Right kidney (tissue), 9 donors: ENCODE measurements at places on chromosomes 13 and 19.

DNA sequence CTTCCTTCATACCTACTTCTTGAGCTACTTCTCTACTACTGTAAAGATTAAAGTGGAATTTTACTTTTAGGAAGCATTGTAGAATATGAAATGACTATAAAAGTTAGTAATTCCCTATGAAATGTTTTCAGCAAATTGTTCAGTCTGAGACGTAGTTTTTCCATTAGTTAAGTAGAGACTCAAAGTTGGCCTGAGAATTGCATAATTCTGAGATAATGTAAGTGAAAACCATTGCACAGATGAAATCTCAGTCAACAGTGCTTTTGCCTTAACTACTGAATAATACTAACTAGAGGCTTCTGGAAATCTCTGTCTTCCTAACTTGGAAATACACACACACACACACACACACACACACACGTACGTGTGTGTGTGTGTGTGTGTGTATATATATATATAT is 125.9 kb downstream of the FGF14 start:
- DNase-seq: no peak

GRCh38 chr13:80469853-80470381 is 129.0 kb upstream of the SPRY2 start:
- no peak for DNase-seq

DNA sequence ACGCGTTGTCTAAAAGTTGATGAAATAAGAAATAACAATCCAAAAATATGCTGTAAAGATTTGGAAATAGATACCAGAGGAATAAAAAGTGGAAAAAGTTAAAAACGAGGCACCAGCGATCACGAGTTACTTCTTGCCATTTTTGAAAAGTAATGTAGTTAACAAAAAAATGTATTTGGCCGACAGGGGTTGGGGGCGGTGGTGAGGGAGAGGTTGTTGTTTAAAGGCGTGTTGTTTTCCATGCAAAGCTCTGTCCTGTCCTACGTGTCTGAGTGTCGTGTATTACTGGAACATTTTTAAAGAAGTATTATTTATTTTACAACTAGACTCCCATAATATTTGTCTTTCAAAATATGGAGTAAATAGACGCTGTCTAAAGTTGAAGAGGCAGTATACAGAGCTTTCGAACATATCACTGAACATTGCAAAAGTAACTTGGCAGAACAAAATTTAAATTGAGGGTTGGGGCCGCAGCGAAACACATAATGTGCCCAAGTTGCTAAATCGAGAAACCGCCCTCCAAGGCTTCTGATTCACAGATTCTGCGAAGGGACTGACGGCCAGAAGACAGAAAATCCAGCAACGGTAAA is 823 bp downstream of the FBXO17 start:
- DNase-seq: no peak

DNA sequence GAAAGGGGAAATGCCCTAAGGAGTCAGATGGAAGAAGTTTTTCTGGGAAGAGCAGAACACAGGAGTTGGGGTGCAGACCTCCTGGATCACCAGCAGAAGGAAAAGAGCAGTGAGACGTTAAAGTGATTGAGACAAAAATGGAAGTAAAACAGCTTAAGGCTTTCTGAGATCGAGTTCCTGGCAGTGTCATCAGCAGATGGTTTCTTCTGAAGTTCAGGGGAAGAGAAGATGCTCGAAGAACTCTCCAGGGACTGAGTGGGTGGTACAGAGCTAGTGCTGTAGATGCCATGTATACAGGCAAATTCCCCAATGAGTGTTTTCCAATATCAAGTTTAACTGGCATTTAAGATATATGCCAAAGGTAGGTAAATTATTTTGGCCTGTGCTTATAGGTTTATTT is 272.2 kb upstream of the KLF12 start:
- no peak for DNase-seq

DNA sequence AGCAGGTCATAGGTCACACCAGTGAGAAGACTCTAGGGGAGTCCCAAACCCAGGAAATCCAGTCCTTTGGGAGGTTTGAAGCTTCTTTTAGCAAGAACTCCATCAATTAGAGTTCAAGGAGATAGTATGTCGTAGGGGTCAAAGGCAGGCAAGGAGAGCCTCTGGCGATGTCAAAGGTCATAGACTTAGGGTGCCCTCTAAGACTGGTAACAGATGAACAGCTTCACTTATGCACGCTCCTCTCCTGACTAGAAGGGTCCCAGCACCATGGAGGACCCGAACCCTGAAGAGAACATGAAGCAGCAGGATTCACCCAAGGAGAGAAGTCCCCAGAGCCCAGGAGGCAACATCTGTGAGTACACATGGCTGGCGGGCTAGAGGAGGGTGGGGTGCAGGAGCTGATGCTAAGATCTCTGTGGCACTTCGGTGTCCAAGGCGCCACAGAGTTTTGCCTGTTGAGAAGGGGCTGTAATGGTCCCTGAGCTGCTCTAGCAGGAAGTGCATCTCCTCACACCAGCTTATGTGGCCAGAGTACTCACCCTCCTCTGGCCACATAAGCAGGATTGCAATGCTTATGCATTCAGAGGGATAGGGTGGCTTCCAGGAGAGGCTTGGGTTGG is 557 bp downstream of the ZNF576 start:
- DNase-seq: no peak

DNA sequence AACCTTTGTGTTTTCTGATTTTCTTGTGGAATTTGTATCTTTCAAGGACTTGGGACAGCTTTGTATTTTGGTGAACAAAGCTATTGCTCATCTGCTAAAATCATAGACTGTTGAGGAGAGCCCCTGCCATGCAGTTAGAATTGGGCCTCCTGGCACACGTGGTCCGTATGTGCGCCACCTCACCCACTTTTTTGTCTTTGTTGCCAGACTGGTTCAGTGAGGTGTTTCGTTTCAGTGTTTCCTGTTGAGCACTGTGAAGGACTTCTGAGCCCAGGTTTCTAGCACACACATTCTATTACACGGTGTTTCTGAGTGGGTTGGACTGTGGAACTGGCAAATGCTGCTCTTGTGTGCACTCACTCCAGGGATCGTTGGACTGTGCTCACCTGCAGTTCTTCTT is 37.6 kb upstream of the RNF113B start:
- no peak for DNase-seq
